ENCODE measurements at places on chromosomes 12 and 14.

DNA sequence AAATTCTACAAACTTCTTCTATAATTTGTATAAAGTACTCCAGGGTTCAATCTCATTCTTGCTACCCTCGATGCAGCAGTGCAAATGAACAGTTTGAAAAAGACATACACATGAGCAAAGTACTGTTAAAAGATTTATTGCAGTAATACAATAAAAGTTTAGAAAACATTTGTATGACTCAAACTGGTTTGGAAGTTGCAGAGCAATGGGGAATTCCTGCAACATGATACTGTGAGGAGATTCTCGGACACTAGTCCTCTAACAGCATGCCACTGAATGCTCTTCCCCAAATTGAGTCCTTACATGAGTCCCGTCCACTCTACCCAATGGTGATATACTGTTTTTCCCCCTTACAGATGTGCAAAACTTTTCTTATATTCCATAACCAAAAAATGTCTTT is 45.4 kb downstream of the ATG14 start:
- no peak for DNase-seq

GRCh38 chr12:51048661-51049251 is 629 bp downstream of the LETMD1 start:
- no peak for DNase-seq

- no peak for DNase-seq
These were observed 194.8 kb downstream of the GRIN2B start for GRCh38 chr12:13786646-13787045.

DNA sequence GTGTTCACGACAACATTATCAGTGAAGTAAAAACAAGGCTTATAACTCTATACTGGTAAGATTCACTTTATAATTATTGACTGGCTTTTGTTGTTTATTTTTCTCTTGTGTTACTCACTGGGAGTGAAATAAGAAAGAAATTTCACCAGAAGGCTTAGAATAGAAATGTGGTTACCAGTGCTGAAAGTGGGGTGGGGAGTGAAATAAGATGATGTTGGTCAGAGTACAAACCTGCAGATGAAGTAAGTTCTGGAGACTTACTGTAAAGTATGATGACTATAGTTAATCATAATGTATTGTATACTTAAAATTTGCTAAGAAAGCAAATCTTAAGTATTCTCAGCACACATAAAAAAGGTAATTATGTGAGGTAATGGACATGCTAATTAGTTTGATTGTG is 198.4 kb downstream of the KLHL28 start:
- no peak for DNase-seq

- no peak for DNase-seq
These were observed 36.3 kb downstream of the PAH start for GRCh38 chr12:102880783-102881182.

DNA sequence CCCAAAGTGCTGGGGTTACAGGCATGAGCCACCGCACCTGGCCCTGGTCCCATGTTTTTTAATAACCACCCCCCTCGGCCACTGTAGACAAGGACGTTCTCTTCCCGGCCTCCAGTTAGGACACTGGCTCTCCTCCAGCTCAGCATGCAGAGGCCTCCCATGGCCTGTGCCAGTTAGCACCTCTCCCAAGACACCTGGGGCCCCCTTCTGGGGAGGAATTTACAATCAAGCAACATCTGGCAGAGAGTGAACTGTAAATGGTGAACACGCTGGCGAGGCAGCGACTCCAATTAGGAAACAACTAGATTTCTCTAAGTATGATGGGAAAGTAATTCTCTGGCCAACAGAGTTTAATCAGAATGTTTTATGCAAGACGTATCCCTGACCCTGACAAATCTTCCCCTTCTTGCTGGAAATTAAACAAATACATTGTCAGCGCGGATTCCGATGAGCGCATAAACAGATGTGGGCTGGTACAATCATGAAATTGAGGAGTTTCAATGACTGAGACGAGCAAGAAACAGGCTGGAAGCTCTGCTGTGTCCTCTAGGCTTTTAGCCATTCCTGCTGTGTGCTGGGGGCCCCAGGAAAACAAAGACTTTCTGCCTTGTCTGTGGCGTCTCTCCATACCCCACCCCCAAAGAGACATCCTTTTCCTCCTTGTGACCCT is 61.7 kb upstream of the DLK1 start:
- no peak for DNase-seq

- no peak for DNase-seq
These were observed 372.3 kb downstream of the RPL10L start for GRCh38 chr14:46279327-46279726.

DNA sequence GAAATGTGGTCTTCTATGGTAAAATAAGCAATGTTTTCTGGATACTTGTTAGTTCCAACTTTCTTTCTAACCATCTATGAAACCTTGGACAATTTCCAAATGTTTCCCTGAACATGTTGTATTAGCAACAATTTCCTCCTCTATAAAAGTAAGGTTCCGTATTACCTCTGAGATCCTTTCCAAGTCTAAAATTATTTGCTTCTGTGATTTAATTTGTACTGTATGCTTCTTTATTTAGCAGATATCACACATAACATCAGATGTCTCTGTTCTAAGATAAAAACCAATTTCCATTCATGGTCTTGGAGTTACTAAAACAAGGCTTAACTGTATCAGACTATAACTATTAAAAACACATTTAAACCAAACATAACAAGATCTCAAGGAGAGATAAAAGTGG is 177.2 kb downstream of the FOXA1 start:
- no peak for DNase-seq

- DNase-seq, result no peak
These were observed 66.6 kb downstream of the MON2 start for GRCh38 chr12:62533087-62533754.

Data from NCI-H2171 (cell line).